ENCODE measurements at places on chromosomes 4 and X.

DNA sequence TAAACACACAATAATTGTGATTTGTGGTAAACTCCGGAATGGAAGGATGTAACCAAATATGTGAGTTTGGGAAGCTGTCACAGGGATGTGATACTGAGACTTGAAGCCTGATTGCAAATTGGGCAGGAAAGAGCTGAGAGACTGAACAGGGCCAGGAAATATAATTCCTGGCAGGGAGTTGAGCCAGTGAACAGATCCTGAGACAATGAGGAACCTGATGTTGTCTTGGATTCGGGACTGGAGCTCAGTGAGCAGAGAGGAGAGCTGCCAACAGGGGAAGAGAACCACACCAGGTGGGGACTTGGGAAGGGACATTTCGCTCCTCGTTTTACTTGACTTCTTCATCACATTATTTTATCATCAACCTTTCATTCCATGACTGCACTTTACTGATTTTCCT, 386.0 kb downstream of the TLL1 start:
- no peak for DNase-seq

GRCh38 chr4:189941005-189941450, 356 bp downstream of the FRG1 start:
- no peak for DNase-seq

- no peak for DNase-seq
Observed at GRCh38 chrX:100216083-100216482, 194.0 kb downstream of the PCDH19 start.

DNA sequence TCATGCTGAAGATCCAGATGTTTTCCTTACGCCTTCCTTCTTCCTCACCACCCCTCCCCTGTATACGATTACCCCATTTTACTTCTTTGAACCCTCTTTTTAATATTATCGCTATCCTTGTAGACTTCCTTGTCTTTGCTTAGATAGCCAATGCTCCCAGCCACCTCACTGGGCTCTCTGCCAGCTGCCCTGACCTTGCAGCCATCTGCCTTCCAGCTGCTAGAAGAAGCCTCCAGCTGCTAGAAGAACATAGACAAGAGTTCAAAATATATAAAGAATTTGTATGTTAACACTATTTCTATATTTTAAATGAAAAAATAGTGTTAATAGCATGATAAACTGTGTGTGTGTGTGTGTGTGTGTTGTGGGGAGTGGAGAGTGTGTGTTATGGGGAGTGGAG, 374.7 kb downstream of the ANKRD50 start:
- no peak for DNase-seq

- DNase-seq = no peak
Observed at GRCh38 chr4:18103876-18104605, 82.5 kb upstream of the LCORL start.

DNA sequence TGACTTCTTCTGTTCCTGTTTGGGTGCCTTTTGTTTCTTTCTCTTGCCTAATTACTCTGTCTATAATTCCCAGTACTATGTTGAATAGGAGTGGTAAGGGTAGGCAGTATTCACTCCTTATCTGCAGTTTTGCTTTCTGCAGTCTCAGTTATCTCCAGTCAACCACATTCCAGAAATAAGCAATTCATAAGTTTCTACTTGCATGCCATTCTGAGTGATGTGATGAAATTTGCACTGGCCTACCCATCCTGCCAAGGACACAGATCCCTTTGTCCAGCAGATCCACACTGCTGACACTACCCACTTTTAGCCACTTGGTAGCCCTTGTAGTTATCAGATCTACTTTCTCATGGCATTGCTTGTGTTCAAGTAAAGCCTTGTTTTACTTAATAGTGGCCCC, 971.6 kb upstream of the INTU start:
- DNase-seq = no peak

- no peak for DNase-seq
Observed at GRCh38 chrX:72028701-72029470, 102.8 kb downstream of the RTL5 start.

- DNase-seq = no peak
Observed at GRCh38 chrX:130055103-130055502, 55.2 kb downstream of the ELF4 start.

- no peak for DNase-seq
Observed at GRCh38 chr4:6154875-6155274, 45.5 kb downstream of the JAKMIP1 start.

GRCh38 chrX:124502166-124502565, 155.8 kb downstream of the SH2D1A start:
- no peak for DNase-seq

DNA sequence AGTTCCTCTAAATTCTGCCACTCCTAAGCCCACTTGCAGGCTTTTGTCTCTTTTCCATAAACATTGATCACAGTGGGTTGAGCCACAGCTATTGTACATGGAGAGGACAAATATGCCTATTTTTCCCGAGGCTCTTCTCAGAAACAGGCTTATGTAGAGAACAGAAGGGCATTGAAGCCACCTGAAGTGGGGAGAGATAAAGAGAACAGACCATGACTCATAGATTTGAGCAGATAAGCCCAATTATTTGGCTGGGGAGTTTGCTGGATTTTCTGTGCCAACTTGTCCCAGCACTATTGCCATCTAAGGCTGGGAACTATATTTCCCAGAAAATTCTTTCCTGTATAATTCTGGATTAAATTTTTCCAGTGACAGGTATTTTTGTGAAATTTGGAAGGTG, 446.1 kb upstream of the RPS6KA3 start:
- DNase-seq = no peak

DNA sequence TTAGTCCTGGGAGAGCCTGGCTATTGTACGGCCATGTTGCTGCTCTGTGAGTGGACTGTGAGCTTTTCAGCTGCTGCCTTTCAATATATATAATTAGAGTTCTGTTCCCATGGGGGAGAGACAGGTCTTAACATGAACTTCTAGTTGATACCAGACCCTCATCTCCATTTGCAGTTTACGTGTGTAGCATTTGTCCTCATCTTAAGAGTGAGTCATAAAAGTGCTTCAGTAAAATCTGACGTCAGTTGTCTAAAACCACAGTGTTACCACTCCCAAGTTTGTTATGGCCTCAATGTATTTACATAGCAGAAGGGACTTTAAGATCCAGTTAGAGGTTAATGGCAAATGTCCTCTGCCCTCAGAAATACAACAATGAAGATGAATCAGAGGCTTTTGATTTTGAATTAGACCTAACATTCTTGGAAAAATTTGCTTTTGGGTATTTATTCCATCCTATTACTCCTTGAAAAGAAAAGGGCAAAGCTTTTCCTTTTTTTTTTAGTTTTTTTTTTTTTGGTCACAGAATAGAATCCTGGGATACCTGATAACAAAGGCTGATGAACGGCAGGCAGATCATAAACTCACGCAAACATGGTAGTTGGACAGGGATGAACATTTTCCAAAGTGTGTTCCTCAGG, 38.6 kb downstream of the PHOX2B start:
- DNase-seq = no peak

DNA sequence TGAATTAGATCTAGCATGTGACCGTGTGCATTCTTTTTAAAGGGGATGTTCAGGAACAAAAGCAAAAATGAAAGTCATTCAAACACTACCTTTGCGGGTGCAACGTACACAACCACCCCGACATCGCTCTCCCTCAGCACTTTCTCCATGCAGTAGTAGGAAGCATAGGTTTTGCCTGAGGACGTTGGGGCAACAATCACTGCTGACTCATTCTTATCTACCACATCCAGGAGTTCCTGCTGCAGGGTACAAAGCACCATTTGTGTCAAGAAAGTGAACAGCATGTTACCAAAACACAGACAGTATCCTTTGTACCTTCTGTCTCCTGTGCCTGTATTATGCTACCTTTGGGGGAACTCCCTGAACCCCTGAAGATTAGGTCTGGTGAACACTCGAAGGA, 58.6 kb downstream of the DDX60L start:
- no peak for DNase-seq

DNA sequence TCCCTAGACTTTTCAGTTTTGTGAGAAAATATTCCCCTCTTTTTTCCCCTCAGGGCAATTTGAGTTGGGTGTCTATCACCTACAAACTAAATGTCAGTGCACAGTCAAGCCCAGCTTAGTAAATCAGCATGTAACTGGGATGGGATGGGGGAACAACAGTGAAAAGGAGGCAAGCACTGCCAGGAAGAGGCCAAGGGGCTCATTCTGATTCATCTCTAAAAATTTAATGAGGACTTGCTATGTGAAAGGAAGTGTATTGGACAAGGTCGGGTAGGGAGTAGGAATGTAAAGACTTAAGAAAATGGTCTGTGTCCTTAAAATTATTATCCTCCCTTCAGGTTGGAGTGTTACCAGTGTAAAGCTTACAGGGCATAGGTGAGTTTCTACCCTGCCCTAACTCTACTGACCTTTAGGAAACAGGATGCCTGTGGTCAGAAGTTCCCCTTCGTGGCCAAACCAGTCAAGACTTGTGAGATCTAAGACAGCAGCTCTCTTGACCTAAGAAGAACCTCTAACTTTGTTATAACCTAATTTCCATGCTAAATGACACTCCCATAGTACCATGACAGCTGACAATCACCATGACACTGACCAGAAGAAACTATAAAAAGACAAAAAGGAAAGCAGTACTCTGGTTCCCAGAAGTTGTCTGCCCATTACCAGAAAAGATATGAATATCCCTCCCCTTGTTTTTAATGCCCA, 194.4 kb upstream of the LDB2 start:
- DNase-seq = no peak

DNA sequence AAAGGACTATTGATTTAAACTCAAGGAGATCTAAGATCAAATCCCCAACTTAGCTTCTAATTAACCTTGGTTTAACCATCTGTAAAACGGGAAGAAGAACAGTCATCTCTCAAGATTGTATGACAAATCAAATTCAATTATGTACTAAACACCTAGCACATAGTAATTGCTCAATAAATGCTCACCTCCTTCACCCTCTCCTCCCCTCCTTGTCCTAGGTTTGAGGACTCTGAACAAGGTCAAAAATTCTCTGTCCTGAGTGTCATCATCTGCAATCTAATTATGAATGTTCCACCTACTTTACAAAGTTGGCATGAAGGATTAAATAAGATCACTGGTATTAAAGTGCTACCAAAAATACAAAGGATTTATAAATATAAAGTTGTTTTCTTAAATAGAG, 320.1 kb upstream of the PPARGC1A start:
- DNase-seq = no peak

DNA sequence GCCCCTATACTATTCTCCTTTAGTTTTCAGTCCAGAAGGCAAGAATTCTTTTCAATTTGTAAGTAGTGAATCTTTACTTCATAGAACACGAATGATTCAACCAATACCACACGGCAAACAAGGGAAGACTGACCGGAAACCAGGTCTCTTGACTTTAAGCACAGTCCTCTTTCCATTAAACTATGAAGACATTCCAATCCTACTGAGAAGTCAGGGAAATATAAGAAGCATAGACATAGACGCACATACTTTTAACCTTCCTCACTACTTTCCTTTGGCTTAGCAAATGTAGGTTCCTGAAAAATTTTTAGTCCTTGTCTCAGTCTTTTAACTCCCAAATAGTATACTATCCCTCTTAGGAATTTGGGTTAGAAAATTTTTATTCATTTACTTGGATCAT, 9.1 kb downstream of the CHRDL1 start:
- DNase-seq = no peak

DNA sequence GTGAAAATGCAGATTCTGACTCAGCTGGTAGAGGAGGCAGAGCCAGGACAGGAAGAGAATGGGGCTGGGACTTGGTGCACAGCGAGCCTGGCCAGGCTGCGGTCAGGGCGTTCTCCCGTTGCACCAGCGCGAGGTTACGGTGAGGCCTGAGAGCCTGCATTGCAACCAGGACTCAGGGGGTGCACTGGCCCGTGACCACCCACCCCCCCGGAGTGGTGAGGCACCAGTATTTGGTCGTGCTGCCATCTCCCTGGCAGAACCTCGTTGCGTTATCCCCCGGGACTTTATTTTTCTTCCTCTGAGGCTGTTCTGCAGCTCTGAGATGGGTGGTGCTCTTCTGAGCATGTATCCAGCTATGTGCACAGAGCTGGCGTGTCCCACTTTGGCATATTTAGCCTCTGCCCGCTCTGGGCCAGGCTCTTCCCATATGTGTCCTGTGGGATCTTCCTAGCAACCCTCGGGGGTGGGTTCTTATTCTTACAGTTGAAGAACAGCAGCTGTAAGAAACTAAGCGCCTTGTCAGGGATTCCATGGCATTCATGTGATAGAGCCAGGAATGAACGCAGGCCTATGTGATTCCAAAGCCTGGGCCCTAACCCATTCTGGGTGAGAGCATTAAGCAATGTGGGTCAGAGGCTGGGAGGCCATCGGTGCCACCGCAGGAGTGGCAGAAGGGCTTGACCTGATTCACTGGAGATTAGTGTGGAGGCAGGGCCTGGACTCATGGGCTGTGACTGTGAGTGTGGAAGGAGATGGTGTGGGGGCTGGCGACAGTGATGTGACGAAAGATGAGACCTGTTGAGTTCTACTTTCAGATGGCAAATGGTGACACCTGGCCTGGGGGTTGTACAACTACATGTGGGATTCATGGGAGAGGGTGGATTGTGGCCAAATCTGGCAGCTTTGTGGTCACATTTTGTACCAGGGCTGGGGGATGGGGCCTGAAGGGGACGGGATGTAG, 3.1 kb downstream of the TADA2B start:
- DNase-seq = no peak

- no peak for DNase-seq
Observed at GRCh38 chr4:176676901-176677300, 115.8 kb downstream of the VEGFC start.

DNA sequence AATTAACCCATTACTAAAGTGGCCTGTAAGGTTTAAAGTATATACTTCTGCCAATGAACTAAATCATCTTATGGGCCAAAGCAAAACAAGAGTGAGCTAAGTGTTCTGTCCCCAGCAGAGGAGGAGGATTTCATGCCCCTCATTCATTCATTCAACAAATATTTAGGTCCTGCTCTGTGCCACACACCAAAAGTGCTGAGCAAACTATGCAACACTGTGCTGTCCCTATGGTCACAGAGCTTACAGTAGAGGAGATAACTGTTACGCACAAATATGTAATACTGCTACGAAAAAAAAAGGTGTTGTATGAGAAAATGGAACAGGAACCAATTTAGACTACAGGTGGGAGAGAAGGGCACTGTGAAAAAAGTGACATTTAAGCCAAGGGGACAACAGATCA, 1.7 kb downstream of the SH3KBP1 start:
- no peak for DNase-seq

DNA sequence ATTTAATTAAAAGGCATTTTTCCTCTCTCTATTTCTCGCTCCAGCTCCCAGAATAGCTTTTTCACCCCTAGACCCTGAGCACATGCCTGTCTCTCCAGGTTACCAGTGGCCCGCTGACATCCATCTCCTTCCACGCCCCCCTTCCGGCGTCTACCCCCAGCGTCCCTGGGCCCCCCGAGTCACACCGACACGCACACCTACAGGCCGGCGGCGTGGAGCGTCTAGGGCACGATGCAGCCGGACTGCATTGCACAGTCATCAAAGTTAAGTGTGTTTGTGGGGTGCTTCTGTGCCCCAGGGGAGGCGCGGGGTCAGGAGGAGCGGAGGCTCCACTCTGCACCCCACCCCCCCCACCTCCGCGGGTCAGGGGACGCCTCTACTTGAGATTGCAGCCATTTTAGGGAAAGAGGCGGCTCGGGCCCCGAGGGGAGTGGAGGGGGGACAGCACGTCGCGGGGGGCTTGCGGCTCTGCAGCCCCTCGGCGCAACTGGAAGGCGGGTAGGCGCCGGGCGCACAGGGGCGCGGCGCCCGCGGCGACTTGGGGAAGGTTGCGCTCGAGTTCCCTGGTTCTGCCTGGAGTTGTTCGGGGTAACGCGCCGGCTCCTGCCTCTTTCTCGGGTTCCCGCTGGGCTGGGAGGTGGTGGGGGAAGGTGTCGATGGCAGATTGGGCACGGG, 112.7 kb downstream of the DHX15 start:
- peak; percentile 1 for DNase-seq

All from stimulated activated CD8-positive, alpha-beta memory T cell treated with anti-CD3 and anti-CD28 coated beads, Interleukin-4, amount 100 ng/mL, for 24 hours (primary cell).